CD4-positive, alpha-beta T cell treated with Interleukin-4 for 1 hour (primary cell): ENCODE measurements at places on chromosomes 11 and 22.

GRCh38 chr11:78560826-78561484 lies 13.7 kb downstream of the NARS2 start:
- no peak for DNase-seq

GRCh38 chr11:85377901-85378300 lies 249.2 kb downstream of the DLG2 start:
- no peak for DNase-seq

DNA sequence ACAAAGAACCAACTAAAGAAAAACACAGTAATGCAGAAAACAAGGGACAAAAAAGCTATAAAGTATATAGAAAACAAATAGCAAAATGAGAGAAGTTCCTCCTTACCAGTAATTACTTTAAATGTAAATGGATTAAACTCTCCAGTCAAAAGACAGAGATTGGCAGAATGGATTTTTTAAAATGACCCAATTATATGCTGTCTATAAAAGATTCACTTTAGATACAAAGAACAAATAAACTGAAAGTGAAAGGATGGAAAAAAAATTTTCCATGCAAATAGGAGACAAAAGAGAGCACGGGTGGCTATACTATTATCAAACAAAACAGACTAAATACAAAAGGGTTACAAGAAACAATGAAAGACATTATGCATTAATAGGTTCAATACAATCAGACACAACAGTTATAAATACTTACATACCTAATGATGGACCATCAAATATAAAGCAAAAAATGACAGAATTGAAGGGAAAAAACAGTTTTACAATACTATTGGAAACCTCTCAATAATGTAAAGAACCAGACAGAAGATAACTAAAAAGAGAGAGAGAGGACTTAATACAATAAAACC lies 64.6 kb downstream of the NARS2 start:
- DNase-seq, result no peak

- DNase-seq, result no peak
Measured at GRCh38 chr11:130817330-130817944, 98.8 kb downstream of the SNX19 start.

- no peak for DNase-seq
Measured at GRCh38 chr11:897253-898142, 13.1 kb downstream of the CHID1 start.

DNA sequence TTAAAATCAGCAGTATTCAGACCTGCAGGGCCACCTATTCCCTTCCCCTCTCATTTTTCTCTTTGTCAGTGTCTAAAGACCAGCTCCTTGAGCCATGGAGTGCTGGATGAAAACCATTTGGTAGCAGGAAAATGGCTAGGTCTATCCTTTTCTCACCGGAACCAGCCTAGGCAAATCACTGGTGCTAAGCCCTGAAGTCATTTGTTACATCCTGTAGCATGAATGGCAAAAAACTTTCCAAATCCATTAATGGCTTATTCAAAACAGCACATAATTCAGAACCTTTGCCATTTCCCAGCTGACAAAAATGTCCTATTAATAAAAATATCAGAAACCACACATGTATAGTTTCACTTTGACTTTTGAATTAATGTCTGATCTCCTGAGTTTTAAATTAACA lies 209.5 kb upstream of the E2F8 start:
- DNase-seq, result no peak

GRCh38 chr11:86152006-86152862 lies 83.3 kb upstream of the PICALM start:
- DNase-seq, result no peak

- no peak for DNase-seq
Measured at GRCh38 chr22:32926600-32926999, 125.1 kb downstream of the TIMP3 start.

GRCh38 chr11:119982517-119983239 lies 155.2 kb downstream of the TRIM29 start:
- DNase-seq, result no peak

GRCh38 chr11:5818245-5818886 lies 9.6 kb downstream of the OR52N2 start:
- peak; percentile 20 for DNase-seq

GRCh38 chr11:93829598-93829997 lies 20.8 kb downstream of the VSTM5 start:
- DNase-seq, result no peak

DNA sequence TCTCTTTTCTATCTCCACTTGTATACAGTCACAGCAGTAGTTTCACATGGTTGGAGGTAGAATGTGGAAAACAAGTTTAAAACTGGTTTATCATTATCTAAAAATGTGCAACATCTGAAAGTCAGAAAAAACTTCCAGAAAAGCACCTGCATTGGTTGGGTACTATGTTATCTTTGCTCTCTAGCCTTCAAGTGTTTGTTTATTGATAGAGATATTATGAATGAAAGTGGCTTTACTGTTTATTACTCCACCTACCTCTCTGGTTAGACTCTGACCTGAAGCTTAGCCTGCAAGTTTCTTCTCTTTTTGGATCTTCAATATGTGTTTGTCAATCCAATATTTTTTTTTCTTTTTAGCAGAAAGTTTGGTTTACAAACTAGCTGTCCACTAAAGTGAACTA lies 2161.4 kb upstream of the RAG2 start:
- no peak for DNase-seq

DNA sequence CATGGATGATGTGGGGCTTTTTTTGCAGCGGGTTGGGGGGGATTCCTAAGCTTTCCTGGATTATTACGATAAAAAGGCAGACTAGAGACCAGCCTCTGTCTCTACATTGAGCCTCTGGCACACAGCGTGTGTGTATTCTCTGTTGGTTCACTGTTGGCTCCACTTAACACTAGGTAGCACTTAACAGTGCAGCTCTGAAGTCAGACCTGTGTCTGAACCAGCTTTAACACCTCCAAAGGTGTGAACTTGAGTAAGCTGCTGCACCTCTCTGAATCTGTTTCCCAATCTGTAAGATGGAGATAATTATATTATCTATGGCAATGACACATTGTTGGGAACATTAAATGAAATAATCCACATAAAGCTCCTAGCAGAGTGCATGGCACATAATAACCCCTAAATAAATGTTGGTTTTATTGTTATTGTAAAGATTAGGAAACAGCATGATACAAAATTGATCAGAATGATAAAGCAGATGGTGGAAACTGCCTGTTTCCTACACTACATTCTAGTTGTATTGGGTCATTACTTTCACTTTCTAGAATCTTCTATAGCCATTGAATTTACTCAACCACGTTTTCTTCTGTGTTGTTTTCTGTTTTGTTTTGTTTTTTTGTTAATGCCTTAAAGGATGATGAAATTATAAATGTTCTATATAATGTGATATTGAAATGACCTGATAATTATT lies 108.4 kb downstream of the ARL14EP start:
- DNase-seq, result no peak

GRCh38 chr11:105245781-105246315 lies 106.3 kb upstream of the CARD18 start:
- no peak for DNase-seq

DNA sequence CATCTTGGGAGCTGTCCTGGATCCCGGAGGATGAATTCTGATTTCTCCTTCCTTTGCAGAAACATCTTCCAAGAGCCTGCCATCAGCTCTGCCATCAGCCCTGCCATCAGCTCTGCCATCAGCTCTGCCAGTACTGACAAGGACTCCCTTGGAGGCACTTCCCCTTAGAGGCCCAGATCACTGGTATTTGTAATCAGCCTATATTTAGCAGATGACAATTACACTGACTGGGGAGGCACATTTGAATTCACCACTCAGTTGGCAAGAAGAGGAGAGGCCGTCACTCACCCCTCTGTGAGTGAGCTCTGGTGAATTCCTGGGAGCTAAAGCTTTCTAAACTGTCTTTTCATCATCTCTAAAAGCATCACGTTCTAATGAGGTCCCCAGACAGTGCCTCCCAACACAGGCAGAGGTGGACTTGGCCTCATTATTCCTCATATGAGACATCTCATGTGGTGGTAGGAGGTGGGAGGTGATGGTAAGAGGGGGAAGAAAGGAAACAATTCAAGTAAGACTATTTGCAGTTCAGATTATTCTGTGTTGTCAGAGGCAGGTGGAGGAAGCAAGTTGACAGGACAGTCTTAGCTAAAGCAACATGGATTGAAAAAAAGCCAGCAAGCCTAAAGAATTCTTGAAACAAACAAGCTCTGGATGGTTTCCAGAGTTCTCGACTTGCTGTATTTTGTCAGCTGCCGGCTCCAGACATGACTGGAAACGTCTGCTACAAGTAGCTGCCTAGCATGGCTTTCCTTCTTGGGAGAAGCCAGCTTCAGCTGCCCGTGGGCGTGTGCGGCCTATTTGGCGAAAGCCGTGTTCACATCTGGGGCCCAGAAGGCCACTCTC lies 771.7 kb downstream of the TBC1D22A start:
- no peak for DNase-seq

GRCh38 chr11:44198146-44198724 lies 102.8 kb downstream of the EXT2 start:
- no peak for DNase-seq

DNA sequence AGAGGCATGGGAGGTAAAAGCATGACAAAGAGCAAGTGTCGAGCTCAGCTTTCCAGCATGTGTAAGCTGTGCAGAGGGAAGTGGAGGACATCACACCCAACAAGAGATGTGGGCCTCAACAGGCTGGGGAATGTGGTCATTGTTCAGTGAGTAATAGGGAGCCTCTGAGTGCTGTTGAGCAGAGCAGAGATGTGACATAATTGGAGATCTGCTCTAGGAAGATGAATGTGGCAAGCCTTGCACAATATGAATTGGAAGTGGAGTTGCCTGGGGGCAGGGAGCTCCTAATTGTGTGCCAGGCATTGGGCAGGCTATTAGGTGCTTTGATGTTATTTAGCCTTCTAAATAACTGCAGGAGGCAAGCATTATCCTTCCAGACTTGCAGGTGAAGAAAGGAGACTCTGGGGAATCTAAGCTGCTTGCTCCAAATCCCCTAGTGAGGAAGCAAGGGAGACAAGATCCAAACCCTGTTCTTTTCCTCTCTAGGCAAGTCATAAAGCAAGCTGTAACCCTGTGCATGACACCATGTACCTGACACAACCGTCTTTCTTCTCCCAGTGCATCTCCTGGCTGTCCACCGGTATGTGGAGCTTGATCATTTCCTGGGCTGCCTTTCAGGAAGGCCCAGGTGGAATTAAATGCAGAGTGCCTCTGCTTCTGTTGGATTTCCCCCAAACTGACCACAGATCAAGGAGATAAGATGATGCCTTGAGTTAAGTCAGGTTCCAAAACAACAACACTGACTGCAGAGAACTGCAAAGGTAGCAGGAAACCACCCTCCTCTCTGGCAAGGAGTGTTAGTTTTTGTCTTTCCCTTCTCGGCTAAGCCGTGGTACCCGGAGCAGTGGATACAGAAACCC lies 221.4 kb downstream of the TENM4 start:
- DNase-seq, result no peak

- DNase-seq, result peak; percentile 30
Measured at GRCh38 chr11:20131788-20132666, 28.2 kb downstream of the DBX1 start.

DNA sequence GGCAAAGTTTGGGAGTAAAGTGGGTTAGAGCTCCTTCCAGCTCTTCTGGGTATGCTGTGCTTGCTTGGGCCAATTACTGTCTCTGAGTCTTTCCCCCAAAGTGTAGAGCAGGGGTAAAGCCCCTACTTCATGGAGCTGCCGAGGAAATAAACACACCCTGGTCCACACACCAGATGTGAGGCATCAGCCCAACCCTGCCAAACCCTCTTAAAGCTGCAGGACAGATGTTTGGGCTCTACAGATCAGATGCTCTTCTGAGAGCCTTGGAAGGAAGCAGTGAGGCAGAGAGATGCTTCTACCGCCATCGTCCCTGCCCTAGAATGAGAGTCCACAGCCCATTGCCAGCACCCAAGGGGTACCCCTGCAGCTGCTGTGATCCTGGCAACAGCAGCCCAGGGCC lies 64.7 kb downstream of the ELFN2 start:
- no peak for DNase-seq

- DNase-seq, result no peak
Measured at GRCh38 chr22:37154925-37155712, 5.4 kb upstream of the IL2RB start.

- DNase-seq, result no peak
Measured at GRCh38 chr11:131944736-131945135, 574.3 kb downstream of the NTM start.

GRCh38 chr22:47341464-47341863 lies 579.0 kb downstream of the TBC1D22A start:
- DNase-seq, result no peak
